ENCODE measurements at places on chromosomes 5 and 9.

DNA sequence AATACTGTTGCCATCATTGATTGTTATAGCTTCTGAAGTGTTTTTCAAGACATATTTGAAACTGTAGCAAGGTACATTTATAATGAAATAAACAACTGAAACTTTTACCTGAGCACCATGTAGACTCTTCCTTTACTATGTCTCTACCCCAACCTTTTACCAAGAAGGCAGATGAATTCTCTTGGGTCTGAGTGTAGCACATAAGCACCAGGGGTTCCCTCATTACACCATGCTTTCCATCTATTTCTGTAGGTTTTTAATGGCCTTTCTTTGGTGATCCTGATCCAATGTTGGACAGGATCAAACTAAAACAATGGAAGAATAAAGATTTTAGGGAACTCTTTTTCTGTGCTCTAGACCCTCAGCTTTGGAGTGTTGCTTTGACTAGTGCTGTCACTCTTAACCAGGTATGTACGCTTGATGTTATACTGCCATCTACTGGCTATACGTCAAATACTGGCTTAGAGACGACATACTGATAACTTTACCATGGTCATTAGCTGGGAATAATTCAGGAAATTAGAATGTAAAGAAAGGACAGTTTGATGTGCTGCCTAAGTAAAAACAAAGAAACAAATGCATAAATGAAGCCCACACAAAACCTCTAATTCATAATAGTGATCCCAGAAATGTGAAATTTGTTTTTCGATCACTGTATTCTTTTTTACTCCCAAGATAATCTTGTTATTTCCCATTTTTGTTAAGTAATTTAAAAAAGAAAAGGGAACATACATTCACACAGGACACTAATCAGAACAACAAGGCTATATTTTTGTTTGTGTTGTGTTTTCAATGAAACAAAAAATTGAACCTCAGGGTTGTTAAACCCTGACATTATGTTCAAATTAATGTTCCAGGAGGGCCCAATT, 30.7 kb downstream of the IFNW1 start:
- peak; percentile 82 for DNase-seq

- no peak for DNase-seq
These were observed 41.9 kb downstream of the LURAP1L start for GRCh38 chr9:12816656-12817101.

DNA sequence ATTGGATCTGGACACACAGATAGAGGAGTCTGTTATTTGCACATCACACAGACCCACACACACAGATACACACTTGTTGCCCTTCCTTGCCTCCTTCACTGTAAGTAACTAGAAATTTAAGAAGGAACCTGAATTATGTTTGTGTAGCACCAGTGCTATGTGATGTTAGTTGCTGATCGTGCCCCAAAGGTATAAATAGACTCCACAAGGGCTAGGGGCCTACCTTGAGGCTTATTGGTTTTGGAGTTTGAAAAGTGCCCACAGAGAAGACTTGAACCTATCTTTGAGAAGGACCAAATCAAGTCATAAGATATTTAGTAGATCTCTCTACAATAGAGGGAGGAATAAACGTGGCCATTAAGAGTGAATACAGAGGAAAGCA, 8.8 kb upstream of the TGFBI start:
- DNase-seq, result no peak

DNA sequence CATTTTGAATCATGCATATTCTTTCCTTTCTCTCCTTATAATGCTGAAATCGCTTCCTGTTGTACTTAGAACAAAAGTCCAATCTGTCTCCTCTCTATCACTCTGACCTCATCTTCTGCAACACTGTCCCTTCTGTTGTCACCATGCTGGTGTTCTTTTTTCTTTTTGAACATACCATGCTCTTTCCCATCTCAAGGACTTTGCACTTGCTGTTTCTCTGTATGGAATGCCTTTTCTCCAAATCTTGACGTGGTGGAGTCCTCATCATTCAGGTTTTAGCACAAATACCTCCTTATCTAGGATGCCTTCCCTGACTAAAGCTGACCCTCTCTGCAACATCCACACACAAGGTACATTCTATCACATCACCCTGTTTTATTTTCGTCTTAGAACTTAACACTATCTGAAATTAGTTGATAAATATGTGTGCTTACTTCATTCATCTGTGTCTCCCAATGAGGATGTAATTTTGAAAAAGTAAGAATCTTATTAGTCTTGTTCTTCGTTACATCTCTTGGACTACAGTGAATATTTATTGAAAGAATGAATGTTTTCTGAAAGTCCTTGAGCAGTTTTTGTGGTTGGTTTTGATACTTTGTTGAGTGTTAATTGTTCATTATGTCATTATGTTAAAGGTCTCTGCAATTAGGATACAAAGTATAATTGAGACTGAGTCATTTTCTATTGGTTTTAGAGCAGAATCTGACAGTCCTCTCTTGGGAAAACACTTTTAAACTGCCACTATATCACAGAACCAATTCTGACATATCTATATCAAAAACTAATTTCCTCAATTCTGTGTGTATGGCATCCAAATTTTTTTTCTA, 145.3 kb upstream of the RASA1 start:
- DNase-seq, result no peak

Data from suppressor macrophage treated with lipopolysaccharide for 4 hours (primary cell).